ENCODE measurements at places on chromosomes 16 and 17. TPM values are rescaled to one million over a fixed set of nuclear protein-coding genes. Genes with fewer than 3 reads are reported as not detected.
A peak's percentile ranks its signal among the peaks of the same experiment; 100 is the strongest.

- DNase-seq = no peak
These were observed 6.3 kb upstream of the IGF2BP1 start for GRCh38 chr17:48990882-48991357.

DNA sequence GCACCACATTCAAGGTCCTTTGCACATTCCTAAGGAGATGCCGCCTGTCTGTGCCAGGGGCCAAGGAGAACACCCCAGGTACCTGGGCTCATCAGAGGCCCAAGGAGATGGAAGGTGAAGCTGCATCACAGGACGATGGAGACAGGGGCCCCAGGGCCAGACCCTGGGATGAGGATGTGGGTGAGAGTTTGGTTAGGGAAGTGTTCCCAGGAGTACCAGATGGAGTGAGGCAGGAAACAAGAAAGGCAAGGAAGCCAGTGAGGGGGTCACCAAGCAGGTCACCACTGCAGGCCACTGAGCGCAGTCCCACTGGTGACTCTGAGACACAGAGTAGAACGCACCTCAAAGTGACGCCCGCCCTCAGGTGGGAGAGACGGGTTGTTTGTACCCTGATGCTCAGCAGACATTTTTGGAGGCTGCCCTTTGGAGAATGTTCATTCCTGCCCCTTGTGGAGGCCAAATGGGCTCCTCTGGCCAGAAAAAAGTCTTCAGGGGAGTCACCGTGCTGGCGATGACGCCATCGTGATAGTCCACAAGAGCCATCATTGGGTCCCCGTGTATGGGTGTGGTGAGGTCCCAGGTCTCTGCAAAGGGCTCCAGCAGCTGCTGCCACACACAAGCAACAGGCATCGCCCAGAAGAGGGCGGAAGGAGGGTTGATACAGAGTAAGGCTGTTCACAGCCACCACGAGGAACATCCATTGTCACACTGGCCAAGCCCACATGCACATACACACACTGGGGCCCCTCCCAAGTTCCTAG is 57.5 kb downstream of the BEAN1 start:
- DNase-seq = no peak

DNA sequence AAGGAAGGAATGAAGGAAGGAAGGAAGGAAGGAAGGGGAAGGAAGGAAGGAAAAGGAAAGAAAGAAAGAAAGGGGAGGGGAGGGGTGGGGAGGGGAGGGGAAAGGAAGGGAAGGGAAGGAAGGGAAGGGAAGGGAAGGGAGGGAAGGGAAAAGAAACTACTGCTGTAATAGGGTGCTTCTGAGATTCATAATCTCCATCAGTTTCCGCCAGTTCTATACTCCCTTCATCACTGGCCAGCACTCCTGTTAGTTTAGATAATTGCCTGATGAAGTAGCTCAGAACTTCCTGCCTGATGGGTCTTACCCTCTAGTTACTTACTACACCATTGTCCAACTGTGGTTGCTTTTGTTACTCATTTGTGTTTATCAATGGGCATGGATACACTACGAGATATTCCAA is 2.0 kb upstream of the KRTAP9-6 start:
- no peak for DNase-seq

DNA sequence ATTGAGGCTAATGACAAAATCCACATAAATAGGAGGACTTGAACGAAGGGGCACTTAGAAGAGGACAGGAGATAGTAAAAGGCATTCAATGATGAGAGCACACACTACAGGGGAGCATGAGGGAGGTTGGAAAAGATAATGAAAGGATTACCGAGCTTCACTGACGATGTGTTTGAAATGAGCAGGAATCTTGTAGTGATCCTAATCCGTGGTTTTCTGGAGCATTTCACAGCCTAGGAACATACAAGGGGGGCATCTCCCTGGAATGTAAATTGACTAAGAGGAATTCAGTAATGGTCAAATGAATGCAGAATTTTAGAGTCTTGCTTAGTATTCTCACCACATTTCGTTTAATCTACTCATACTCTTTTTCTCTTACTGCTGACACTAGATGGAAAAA is 5.2 kb downstream of the ATMIN start:
- peak; percentile 33 for DNase-seq

- DNase-seq = no peak
These were observed 5.9 kb downstream of the CHMP6 start for GRCh38 chr17:80997424-80998117.

DNA sequence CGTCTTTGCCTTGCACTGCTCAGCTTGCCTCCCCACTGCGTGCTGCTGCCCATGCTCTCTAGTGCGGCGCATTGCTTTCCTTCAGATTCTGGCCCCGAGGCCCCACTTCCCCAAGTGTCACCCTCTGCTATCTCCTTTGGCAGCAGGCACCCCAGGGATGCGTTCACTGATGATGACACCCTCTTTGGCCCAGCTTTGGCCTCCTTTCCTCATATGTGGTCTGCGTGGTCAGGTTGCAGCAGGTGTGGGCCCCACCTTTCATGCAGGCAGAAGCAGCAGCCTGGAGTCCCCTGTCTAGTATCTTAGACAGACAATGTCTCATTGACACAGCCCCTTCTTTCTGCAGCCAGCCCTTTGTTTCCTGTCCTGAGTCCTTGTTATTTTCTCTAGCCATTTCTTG is 4.8 kb upstream of the CCL3 start:
- DNase-seq = no peak

GRCh38 chr17:67067571-67068482 is 23.5 kb downstream of the CACNG1 start:
- DNase-seq = no peak

GRCh38 chr16:67708368-67708771 is 10.7 kb downstream of the GFOD2 start:
- no peak for DNase-seq

DNA sequence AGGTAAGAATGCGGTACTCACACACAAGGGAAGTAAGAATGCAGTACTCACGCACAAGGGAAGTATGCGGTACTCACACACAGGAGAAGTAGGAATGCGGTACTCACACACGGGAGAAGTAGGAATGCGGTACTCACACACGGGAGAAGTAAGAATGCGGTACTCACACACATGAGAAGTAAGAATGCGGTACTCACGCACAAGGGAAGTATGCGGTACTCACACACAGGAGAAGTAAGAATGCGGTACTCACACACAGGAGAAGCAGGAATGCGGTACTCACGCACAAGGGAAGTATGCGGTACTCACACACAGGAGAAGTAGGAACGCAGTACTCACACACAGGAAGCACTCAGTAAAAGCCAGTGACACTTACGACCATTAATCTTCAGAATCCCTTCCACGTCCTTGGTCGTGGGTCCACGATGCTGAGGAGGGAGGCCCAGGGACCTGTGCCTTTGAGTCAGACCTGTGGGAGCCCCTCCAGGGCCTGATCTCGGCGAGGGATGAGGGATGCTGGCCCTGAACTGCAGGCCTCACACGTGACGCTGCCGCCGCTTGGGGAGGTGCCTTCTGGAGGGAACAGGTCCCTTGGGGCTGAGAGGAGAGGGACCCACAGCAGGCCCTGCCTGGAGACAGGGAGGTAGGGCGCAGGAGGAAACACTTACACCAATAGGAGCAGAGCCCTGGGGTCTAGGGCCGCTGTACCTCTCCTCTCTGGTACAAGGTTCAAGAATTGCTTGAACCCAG is 20.2 kb downstream of the ABR start:
- no peak for DNase-seq

DNA sequence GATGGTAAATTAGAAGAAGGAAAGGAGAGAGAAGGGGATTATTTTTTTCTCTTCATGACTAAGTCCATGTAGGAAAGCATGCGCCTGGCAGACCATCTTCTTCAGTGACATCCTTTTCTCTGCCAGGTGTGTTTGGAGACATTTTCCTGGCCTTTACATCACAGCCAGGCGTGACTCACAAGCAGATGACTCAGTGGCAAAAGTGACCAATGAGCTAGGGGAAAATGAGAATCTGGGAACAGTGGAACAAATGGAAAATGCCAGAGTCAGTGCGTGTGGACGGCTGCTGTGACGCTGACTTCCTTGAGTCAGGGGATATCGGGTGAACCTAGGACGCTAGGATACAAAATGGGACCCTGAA is 9.4 kb downstream of the KIAA0513 start:
- DNase-seq = peak; percentile 62

DNA sequence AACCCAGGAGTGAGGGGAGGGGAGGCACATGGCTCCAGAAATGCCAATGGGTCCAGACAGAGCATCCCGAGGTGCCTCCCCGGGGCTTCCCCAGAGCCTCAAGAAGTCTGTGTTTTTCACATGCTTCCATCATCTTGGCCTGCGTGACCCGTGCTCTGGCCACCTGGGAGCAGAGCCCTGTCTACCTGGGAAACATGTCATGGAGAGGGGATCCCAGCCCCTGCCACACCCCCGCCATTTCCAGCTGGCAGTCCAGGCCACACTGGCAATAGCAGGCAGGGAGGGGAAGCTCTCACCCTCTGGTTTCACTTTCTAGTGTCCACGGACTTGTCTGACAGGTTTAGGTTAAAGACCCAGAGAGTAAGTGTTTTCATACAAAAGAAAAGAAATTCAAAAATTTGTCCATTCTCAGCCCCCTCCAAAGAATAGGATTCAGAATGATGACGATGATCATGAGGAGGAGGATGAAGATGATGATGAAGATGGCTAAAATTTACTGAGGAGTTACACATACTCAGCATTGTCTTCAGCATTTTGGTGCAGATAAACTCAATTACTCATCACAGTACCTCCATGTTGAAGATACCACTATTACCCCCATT is 9.0 kb downstream of the SMIM5 start:
- DNase-seq = no peak

- no peak for DNase-seq
These were observed 28.5 kb upstream of the CCDC182 start for GRCh38 chr17:57773557-57773956.

The GRAP gene
- total RNA-seq = not detected

The ARSG gene
- total RNA-seq = 4.5 TPM

The KRTAP2-3 gene
- total RNA-seq = 0.32 TPM

The CRYM gene
- 0.32 TPM for total RNA-seq

The TPSG1 gene
- total RNA-seq = not detected

The ZP2 gene
- not detected for total RNA-seq

The DNAH17 gene
- not detected for total RNA-seq

The PRSS8 gene
- under 0.01 TPM for total RNA-seq

Measured in fibroblast of villous mesenchyme (primary cell).